Activated gamma-delta T cell treated with Interleukin-2 at 50 U/mL for 16 hours (primary cell): ENCODE measurements at places on chromosomes 5 and 9.

DNA sequence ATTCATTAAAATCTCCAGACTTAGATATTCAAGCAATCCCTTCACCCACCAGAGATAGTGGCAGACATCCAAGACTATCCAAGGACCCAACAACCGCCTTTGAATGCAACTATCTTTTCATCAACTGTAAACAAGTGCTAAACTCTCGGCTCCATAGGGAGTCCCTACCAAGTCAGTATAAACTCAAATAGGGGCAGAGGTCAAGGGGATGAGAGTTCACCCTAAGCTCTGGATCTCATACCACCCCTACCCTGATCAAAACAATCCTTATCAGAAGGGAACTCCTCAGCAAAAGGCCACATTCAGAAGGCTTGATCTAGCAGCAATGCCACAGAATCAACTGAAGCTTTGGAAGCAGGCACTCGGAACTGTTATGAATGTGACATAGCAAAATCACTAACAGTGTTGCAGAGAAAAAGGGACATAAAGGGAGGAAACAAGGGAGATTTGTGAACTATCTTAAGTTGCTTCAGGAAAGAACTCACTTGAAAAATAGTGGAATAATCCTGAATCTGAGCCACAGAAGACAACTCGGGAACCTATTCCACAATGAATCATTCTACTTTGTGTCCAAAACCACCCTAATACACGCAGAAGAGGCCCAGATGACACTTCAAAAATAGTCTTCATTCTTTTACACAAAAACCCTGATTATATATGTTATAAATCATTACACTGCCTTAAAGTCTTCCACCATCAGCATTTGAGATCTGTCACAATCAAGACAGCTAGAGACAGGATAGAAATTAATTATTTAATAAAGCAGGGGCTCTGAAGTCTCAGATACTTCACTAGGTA, 49.8 kb downstream of the NR6A1 start:
- DNase-seq: no peak

- no peak for DNase-seq
Measured at GRCh38 chr5:65489119-65489518, 7.4 kb upstream of the ADAMTS6 start.

GRCh38 chr5:131462454-131462853, 172.6 kb downstream of the RAPGEF6 start:
- no peak for DNase-seq

- no peak for DNase-seq
Measured at GRCh38 chr5:39432696-39433530, 8.1 kb upstream of the DAB2 start.

DNA sequence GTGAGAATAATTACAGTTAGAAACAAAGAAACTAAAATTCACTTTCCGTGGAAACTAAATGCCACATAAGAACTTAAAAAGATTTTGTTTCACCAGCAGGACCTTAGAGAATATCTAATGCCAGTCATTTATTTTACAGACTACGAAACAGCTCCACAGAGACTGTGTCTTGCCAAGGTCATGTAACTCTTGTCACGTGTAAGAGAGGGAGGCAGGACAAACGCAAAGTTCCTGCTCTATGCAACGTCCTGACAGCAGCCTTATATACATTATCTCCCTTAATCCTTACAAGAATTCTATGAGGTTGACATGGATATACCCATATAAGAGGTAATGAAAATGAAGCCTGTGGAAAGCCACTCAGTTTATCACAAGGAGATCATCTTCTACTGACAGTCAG, 39.4 kb downstream of the CTNNAL1 start:
- no peak for DNase-seq

- DNase-seq: no peak
Measured at GRCh38 chr9:33239921-33240320, at the start of gene SPINK4. TSS of gene SPINK4 (plus strand) at chr9:33240167. CDS start at chr9:33240209, 42 bp downstream.

DNA sequence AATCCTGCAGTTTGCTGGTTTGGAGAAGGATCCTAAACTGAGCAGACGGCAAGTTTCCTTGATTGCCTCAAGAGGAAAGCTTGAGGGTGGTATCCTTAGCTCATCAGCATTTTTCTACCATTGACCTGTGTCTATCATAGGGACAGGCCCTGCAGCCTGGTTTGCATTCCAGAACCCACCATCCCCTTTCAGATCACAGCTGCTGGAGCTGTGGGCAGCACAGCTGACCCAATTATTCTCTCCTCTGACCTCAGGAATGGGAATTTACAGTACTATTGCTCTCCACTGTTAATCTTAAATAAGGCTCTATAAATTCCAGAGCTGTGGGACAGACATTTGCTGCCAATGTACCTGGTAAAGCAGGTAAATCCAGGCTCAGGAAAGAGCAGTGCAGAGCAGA, 163.0 kb downstream of the SPOCK1 start:
- DNase-seq: no peak

DNA sequence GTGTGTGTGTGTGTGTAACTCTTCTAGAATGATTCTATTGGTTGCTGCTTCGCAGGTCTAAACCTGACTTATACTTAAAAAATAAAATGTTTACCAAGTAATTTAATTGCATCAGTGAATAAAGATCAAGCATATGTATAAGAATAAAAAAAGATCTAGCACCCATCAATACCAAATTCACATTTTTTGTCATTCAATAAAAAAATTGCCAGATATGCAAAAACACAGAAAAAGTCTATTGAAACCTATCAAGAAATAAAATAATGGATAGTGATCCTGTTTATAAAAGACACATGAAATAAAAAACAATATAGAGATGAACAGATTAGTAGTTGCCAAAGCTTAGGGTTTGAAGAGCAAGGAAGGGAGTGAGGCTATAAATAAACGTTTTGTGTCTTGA, 2095.0 kb upstream of the ACO1 start:
- no peak for DNase-seq

- DNase-seq: no peak
Measured at GRCh38 chr9:3215658-3216057, 310.1 kb downstream of the RFX3 start.

DNA sequence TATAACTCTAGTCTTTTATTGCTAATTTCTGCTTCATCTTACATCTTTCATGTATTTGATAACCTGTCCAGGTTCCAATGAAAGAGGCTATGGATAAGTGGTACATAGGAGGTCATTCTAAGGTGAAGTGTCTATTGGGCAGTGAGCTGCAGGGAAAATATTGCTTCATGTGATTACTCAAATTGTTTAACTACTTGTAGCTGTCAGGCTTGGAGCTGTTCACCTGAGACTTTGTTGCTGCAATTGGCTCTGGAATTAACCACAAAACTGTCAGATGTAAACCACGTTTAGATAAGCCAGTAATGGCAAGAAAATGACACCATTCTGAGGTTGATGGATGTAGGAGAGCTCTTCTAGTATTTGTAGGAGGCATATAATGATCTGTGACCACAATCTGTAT, 26.0 kb downstream of the ADAMTSL1 start:
- no peak for DNase-seq

DNA sequence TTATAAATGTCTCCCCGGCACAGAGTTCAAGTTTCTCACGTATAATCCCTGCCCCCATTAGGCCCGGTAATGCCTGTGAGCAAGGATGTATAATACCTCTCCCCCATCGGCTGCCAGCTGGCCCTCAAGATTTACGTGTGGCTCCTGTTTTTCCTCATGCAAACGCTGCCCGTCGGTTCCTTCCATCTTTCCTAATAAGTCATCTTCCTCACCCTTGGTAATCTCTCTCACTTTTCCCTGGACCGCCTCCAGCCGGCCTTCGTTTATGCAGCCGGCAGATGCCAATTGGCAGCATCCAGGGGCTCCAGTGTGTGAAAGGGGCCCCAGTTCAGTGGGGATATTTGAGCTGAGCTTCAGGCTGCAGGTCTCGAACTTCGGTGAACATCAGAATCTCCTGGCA, 86.5 kb upstream of the NEURL1B start:
- DNase-seq: no peak

DNA sequence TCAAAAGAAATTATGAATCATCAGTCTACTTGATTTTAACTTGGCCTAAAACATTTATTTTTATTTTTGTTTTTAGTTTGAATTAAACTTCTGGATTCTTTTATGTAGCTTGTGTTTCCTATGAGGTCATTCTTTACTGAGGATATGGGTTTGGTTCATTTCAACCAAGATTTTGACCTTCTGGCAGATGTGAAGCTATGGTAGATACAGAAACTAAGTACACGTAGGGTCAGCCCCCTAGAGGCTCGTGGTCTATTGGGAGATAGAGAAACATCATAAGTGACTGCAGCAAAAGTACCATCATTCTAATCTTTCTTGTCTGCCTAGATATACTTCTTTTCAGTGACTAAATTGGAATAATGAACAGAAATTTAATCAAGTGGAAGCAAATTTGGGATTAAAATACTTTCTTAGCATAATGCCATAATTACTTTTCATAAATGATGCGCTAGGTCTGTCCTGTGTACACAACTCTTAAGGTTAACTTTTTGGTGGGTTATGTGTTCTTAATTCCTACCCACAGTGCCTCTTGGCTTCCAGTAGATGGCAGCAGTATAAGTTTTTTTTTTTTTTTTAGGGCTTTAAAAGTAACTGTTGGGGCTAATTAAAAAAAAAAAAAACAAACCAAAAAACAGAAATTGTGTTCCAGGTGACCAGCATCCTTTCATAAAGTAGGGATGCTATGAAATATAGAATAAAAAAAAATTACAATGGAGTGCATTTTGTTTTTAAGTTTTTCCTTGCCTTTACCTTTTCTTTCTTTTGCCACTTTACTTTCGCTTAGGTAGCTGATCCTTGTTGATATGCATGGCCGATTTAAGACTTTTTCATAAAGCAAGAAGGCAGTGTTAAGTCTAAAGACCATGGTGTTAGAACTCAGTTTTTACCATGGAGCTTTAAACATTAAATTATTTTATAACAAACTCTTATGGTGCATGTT, 49.9 kb downstream of the LRRTM2 start:
- no peak for DNase-seq

GRCh38 chr5:60219921-60220320, 326.4 kb upstream of the PDE4D start:
- DNase-seq: no peak
